Stimulated activated CD4-positive, alpha-beta T cell treated with anti-CD3 and anti-CD28 coated beads, TNF-alpha, amount 100 ng/mL, for 24 hours (primary cell): ENCODE measurements at places on chromosomes 1 and 21.
A peak's percentile ranks its signal among the peaks of the same experiment; 100 is the strongest.

DNA sequence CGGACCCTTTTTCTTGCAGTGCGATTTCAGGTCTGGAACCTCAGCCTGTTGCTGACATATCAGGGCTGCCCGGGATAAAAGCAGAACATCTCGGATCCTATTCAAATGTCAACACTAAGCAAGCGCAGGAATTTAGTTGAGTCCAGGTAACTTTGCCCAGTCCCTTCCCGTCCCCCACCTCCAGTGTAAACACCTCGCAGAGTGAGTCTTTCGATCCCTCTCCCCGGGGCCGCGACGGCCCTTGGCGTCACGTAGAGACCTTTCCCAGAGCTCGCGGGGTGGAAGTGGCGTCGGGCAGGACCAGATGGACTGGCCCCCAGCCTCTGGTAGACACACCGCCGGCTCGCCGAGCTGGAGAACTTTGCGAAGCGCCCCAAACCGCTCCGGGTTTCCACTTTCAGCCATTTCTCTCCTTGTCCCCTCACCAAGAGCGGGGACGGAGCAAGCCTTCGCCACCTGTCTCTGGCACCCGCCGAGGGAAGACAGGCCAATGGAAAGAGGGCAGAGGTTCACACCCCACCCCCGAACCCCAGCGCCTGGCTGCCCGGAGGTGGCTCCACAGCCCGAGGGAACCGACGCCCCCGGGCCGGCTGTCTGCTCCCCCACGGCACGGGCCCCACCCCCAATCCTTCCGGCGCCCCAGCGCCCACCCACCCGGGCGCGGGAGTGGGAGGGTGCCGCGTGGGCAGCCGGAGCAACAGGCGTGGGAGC, 570 bp downstream of the KCND3 start:
- DNase-seq, result no peak

DNA sequence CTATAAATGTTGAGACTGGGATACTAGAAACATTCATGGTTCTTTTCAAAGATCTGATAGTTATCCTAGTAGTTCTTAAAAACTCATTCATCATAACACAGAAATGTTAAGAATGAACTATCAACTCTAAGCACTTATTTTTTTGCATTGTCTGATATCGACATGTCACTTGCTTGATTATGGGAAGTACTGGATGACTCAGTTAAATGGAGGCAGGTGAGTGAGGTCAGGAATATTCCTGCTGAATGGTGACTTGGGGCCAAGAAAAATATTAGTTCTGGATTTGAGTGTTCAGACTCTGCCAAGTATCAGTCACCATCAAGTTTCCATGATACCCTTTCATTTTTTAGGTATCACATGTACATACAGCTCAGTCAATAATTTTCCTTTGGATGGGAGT, 63.6 kb downstream of the NEK7 start:
- no peak for DNase-seq

DNA sequence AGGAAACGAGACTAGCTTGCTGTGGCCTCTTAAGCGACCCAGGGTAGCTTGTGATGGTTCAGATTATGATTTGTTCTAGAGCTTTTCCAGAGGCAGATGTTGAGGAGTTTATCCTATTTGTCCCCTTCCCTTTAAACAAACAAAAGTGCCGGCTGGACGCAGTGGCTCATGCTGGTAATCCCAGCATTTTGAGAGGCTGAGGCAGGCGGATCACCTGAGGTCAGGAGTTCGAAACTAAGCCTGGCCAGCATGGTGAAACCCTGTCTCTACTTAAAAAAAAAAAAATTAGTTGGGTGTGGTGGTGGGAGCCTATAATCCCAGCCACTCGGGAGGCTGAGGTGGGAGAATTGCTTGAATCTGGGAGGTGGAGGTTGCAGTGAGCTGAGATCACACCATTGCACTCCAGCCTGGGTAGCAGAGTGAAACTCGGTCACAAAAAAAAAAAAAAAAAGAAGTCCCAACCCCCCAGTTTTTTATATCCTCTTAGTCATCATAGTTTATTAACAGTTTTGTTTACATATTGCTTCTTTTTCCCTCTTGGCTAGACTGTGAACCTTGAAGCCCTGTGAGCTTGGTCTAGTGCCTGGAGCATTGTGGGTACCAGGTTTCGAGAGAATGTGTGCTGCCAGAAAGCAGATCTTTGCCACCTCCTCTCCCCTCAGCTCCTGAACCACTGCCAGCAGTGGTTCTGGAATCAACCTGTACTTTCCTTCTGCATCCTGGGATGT, 29.8 kb downstream of the MAPKAPK2 start:
- DNase-seq, result no peak

DNA sequence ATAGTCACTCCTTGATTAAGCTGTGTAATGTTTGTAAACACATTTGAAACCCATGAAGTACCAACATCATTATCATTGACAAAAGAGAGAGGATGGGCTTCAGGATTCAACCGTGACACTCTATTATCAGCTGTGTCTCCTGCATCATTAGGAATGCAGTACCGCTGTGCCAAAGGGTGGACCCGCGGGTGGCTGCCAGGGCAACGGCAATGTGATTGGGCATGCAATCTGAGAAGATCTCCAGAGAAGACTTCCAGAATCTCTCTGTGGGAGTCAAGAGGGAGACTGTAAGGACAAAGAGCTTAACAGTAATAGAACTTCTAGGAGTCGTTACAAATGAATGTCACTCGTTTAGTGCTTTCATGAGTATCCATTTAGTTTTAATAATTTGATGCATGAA, 97.9 kb downstream of the USH2A start:
- no peak for DNase-seq

- no peak for DNase-seq
Observed at GRCh38 chr1:71638081-71638766, 557.4 kb upstream of the ZRANB2 start.

DNA sequence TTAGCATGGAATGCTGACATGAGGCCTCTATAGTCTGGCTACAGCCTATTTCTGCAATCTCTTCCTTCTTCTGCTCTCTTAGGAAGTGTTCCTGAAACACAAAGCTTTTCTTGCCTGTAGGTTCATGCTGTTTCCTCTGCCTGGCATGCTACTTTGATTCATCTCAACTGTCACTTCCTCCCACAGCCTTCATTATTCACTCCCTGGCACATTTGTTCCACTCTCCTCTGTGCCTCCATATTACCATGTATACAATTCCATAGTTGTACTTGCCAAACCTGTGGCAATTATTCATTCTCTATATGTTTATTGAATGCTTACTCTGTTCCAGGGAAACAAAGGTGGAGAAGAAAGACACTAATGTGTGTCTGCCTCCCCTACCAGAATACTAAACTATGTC, 210.2 kb downstream of the LRRC7 start:
- DNase-seq, result no peak

DNA sequence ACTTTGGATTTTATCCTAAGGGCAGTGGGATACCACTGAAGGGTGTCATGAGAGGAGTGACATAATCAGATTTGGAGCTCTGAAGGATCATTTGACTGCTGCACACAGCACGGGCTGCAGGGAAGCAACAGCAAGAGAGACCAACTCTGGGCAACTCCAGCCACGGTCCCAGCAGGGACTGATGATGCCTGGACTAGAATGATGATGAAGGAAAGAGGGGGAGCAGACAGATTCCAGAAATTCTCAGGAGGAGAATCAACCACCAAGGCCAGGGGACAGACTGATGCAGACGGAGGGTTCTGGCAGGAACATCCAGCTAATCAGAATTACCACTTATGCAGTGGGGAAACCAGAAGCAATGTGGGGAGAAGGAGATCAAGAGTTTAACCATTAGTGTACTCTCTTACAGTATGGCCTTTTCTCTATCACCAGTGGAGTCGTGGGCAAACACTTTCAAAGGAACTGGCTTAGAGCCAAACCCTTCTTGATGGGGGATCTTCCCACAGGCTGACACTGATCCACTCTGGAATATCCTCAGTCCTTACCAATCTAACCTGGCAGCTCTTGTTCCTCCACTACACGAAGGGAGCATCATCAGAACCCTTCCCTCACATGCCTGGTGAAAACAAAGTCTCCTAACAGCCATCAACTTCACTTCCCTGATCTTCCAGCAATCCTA, 3.3 kb downstream of the URB1 start:
- no peak for DNase-seq

DNA sequence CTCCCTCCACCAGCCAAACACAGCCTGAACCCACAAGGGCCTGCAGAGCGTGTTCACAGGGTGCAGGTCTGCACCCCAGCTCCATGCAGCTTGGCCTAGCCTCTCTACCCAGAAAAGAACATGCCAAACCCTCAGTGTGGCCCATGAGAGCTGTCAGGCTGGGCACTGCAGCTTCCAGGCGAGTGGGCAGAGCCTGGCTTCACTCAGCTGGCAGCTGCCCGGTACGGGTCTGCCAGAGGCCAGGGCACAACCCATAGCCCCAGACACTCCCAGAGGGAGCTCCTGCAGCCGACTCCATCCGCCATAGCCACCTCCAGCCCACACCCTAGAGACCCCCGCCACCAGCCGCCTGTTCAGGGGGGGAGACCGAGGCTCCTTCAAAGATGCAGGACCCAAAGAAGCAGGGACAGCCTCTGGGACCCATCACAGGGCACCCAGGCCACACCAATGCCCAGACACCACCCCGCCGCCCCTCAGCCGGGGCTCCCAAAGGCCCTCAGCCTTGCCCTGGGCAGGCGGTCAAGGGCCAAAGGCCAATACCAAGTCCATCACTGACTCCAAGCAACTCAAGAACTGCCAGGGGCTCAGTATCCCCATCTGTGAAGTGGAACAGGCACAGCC, 42.4 kb downstream of the MEGF6 start:
- DNase-seq, result no peak

- DNase-seq, result no peak
Observed at GRCh38 chr1:213369465-213369864, 318.4 kb downstream of the RPS6KC1 start.

- no peak for DNase-seq
Observed at GRCh38 chr1:245687636-245688535, 533.1 kb downstream of the KIF26B start.

- DNase-seq, result no peak
Observed at GRCh38 chr1:82319546-82319945, 518.8 kb downstream of the ADGRL2 start.

DNA sequence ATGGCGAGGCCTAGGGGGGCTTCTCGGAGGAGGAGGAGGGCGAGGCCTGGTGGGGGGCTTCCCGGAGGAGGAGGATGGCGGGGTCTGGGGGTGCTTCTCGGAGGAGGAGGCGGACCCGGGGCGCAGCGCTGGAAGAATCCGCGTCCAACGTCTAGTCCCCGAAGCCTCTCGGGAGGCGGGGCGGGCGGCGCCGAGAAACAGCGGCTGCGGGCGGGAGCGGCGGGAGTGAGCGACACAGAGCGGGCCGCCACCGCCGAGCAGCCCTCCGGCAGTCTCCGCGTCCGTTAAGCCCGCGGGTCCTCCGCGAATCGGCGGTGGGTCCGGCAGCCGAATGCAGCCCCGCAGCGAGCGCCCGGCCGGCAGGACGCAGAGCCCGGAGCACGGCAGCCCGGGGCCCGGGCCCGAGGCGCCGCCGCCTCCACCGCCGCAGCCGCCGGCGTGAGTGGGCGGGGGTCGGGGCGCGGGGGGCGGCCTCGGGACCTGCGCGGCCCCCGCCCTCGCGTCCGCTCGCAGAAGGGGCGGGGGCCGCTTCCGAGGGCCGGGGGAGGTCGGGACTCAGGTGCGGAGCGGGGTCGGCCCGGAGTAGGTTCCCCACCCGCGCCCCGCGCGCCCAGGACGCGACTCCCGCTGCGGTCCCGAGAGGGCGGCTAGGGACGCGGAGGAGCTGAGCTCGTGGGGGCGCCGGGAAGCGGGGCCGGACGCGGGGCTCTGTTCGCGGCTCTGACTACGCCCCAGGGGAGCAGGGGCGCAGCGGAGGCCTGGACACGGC, at the start of gene KLHL17:
TSS of gene KLHL17 (plus strand) at position 222 of the 769 bp plus-strand sequence. CDS start at position 332, 110 bp downstream.
- peak; percentile 70 for DNase-seq

DNA sequence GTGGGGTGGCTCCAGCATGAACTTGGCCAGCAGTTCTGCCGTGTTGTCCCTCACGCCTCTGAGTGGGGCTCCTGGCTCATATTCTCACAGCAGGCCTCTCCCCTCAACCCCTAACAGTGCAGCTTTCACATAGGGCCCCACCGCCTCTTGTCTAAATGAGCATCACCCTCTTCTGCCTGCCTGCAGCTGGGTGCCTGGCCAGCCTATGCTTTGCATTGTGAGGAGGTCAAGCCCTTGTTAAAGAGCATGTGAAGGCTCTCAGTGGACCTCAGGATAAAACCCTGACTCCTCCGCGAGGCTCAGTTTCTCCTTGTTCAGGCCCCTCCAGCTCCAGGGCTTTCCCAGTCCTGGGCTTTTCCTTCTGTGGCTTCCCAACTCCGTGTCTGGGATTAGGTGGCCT, 34.8 kb downstream of the CRYAA start:
- no peak for DNase-seq

DNA sequence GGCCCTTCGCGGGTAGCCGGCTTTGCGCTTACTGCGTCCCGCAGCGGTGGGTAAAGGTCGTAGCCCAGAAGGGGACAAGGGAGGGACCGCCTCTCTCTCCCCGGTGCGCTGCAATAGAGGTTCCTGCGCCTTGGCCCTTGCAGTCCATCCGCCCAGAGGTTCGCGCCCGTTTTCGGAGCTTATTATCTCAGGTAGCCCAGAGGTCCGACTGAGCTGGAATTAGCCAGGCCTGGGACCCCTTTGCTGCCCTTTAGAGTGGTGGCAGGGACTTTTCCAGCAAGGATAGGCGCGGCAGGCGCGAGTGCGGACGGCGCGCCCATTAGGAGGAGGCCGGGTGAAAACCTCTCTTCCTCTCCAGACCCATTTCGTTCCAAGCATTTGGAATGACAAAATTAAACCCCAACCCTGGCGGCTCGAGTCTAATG, 5.0 kb downstream of the LHX4 start:
- DNase-seq, result no peak

GRCh38 chr1:111084999-111085398, 54.9 kb downstream of the DRAM2 start:
- no peak for DNase-seq

- no peak for DNase-seq
Observed at GRCh38 chr1:51236531-51237350, 668 bp downstream of the RNF11 start.

GRCh38 chr1:116567790-116568661, 2.8 kb downstream of the CD58 start:
- DNase-seq, result no peak

DNA sequence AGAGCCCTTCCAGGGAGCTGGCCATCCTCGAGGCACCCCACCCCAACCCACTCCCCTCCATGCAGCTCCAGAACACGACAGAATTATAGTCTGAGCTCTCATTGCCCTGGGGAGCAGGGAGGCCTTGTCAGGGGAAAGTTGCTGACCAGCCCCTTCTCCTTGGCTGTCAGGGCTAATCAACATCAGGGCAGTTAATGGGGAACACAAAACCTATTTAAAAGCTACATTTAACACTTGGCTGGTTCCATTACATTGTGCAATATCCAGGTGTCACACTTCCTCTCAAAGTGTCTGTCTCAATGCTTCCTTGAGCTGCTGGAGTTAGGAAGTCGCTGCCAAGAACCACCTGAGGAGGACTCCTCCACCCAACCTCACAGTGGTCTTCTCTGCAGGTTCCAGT, 111.8 kb upstream of the GRIK3 start:
- no peak for DNase-seq
